ENCODE measurements at places on chromosomes 7 and 10.

- DNase-seq = no peak
Measured at GRCh38 chr7:112929421-112929820, 139.2 kb upstream of the TMEM168 start.

GRCh38 chr10:112768121-112768520, 181.9 kb upstream of the TCF7L2 start:
- DNase-seq = no peak

- DNase-seq = no peak
Measured at GRCh38 chr7:40474790-40475680, 340.2 kb downstream of the SUGCT start.

DNA sequence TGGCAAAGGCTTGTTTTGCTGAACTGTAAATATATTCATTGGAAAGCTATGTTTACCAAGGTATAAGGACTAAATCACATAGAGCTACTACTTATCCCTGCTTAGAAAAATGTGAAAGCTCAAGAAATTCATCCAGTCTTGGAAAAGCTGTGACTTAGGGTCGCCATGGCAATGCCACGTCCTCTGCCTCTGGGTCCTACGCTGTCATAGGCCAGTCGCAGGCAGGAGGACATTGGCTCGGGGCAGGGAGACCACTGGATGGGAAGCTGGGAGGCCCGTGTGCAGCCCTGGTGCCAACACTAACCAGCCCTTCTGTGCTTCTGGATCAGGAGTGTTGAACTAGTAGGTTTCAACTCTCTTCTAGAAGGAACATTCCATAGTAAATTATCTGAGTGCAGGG, 67.3 kb upstream of the PDZD8 start:
- DNase-seq = no peak

- no peak for DNase-seq
Measured at GRCh38 chr7:25544254-25544653, 316.0 kb upstream of the NPVF start.

- no peak for DNase-seq
Measured at GRCh38 chr10:7596356-7596755, 70.4 kb downstream of the ITIH5 start.

GRCh38 chr10:101567165-101568006, 20.7 kb downstream of the POLL start:
- DNase-seq = no peak

GRCh38 chr7:81638198-81638597, 131.6 kb downstream of the HGF start:
- DNase-seq = no peak

- DNase-seq = peak; percentile 27
Measured at GRCh38 chr10:74213571-74214162, 62.6 kb downstream of the ADK start.

DNA sequence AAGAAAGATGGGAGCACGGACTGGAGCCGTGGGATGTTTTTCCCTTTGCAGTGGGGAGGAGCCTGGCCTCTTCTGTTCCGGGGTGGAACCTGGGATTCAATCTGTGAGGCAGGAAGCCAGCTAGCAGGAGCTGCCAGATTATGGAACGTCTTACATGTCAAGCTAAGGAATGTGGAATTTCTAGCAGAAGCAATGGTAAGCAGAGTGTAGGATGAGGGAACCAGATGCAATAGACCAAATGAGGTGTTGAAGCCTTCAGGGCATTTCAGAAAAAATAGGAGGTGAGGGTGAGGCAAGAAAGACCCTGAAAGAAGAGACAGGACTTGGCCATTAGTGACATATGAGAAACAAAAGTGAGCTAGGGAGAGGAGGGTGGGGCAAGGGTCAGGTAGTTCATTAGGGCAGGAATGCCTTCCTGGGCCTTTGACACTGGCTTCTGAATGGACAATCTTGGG, 105.5 kb downstream of the CHN2 start:
- DNase-seq = no peak

DNA sequence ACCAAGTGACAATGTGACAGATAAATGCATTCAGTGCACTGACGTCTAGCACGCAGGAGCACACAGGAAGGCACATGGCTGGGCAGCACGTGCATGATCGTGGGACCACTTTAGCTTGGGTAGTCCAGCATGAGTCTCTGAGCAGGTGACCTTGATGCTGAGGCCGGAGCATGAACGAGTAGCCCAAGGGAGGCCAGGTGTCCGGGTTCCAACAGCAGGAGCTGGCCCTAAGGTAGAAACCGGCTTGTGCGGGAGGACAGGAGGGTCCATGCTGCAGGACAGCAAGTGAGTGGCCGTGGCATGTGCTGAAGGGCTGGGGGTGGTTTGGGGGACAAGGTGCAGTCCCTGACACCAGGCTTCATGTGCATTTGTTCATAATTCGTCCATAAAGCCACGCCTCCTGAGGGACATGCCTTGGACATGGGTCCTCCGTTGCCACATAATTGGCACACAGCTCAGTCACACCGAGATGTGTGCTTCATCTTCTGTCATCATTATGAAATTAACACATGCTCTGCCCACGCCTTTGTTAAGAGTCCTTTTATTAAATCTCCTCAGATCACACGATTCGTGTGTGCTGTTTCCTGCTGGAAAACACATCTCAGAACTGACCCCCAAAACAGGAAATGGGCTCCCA, 3.1 kb upstream of the STK32C start:
- DNase-seq = peak; percentile 28

DNA sequence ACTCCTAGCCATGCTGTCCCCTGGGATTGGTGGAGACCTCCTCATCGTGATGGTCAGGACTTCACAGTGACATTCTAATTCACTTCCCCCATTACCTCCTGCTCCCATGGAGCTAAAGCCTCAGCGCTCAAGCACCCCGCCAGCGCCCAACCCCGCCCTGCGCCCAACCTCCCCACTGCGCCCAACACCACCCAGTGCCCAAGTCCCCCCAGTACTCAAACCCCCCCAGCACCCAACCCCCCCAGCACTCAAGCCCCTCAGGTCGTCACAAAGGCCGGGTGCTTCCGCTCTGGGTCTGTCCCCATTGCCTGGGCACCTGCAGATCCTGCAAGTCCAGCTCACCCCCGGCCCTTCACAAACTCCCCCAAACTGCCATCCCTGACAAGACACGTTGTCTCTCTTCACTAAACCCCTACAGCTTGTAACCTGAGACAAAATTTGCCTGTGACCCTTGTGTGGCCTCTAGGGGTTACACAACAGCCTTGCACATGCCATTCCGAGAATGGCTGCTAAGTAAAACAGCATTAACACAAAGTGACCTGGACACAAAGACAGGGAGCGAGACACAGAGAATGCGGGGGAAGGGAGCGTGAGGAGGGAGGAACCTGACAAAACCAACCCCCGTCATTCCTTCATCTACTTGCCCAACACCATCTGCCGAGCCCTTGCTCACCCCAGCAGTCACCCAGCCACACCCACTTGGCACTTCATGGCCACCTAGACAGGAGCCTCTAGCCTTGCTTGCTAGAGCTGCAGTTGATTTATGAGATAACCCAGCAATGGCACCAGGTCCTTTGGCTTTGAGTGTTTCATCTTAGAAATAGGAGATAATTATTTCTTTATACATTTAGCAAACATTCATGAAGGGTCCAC, 107.8 kb downstream of the ADARB2 start:
- DNase-seq = no peak

- DNase-seq = no peak
Measured at GRCh38 chr7:70703785-70704184, 428.2 kb upstream of the GALNT17 start.

DNA sequence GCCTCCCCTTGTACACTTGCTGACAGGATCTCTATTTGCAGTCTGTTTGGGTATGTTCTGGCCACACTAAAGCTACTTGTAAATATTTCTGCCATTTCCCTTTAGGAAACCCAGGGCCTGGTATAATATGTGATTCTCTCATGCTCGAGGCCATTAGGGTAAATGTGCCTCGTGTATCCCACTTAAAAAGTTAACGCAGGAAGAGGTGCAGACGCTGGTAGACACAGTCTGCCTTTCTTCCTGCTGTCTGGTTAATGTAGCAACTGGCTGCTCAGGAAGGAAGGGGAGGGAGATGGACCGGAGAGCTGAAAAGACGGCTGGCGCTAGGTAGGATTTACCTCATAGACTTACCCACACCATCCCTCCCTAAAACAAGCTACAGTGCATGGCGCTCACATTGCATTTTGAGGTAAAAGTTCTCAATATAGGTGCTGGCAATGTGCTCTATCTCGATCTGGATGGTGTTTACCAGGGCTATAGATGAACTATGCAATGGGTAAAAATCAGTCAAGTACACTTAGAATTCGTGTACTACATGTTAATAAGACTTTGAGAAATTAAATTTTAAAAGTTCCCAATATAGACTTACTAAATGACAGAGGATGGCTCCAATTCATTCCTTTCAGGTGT, 125.9 kb downstream of the JAZF1 start:
- no peak for DNase-seq

- no peak for DNase-seq
Measured at GRCh38 chr7:99095698-99096097, 48.2 kb downstream of the SMURF1 start.

- DNase-seq = no peak
Measured at GRCh38 chr10:70847659-70848360, 32.1 kb downstream of the SGPL1 start.

DNA sequence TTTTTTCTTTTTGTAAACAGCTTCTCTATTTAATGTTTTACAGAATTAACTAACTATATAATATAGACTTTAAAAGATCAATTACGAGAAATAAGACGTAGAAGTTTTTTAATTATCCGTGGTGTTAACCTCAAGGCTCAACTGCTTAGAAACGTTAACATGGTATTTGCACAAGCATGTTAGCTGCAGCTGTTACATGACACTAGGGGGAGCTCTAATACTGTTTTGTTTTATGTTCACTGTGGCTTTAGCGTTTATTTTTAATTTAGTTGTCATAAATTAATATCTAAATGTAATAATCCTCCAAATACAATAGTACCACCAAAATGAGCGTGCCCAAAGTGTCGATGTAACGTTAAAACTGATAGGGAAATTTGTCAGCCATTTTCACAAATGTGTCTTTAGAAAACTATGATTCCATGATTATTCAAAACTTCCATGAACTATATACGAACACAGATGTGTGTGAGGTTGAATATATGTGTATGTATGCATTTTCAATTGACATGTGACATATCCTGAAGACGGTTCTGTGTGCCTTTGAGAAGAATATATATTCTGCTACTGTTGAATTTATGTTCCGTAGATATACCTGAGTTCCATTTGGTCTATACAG, 828.8 kb upstream of the MBL2 start:
- peak; percentile 8 for DNase-seq

GRCh38 chr10:49257154-49257553, 41.8 kb upstream of the C10orf71 start:
- DNase-seq = peak; percentile 70

DNA sequence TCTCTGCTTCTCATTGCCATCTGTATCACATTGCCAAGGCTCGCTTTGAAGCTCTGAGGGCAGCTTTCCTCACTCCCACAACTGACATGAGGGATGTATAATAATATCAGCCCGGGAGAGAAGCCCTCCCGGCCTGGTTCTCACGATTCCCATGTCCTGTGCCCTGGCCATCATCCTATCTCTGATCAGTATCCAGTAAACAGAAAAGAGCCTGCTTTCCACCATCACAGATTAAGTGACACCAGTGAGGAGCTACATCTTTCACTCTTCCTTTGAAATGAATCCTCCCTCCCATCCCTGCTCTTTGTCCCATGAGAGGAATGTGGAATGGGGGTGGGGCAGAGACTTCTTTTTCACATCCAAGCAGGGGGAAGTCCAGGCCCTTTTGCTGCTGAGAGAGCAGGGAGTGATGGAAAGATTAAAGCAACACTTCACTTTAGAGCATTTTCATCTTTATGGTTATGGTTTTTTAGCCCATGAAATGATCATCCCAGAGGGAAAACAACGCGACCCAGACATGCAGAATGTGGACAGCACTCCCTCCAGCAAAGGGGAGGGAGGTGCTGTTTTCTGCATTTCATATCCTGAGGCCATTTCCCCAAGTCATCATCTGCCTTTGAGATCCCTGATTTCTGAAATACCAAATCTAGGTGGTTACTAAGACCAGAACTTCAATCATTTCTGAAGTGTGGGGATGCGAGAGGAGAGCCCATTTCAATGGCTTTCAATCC, 84.6 kb upstream of the LYZL1 start:
- no peak for DNase-seq

DNA sequence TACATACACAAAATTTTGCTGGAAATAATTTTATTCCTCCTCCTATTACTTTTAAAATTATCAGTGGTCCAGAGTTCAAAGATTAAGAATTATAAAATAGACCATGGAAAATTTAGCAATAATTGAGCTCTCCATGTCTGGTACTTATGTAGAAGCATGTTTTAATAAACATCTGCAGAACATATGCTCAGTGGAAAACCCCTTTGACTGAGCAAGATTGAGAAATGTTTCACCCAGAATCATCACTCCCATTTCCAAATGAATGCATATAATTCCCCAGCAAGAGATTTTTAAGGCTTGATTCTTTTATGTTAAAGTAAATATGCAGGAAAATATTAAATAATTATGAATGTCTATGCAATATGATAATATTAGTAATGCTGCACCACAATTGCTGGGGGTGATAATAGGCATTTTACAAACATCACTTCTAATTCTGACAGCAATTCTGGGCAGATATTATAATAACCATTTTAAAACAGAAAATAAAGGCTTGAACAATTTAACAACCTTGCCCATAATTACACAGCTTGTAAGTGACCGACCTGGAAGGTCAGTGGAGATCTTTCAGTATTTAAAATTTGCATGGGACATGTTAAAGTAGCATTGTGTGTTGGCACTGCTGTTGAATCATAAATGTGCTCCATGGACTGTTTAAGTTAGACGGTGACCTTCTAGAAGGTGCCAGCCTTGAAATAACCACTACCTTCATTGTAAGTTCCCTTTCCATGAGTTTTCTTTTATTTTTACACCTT, 45.6 kb upstream of the TES start:
- peak; percentile 75 for DNase-seq

- peak; percentile 42 for DNase-seq
Measured at GRCh38 chr7:92461027-92462003, 14.0 kb downstream of the GATAD1 start.

DNA sequence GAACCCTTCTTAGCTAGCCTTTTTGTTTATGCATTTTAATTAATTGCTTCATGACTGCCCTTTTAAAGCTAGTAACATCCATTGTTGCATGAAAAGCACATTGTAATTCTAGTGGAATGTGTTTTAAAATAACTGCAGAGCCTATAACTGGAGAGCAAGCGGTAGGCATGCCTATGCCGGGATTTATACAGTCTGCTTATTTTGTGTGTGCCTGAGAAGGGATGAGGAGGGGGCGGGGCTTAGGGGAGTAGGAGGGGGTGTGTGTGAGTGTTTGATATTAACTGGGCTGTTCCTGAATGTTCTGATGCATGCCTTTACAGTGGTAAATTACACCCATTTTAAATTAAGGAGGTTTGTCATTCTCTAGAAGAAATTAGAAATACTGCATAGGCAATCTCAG, 208.1 kb downstream of the TCF7L2 start:
- DNase-seq = no peak

DNA sequence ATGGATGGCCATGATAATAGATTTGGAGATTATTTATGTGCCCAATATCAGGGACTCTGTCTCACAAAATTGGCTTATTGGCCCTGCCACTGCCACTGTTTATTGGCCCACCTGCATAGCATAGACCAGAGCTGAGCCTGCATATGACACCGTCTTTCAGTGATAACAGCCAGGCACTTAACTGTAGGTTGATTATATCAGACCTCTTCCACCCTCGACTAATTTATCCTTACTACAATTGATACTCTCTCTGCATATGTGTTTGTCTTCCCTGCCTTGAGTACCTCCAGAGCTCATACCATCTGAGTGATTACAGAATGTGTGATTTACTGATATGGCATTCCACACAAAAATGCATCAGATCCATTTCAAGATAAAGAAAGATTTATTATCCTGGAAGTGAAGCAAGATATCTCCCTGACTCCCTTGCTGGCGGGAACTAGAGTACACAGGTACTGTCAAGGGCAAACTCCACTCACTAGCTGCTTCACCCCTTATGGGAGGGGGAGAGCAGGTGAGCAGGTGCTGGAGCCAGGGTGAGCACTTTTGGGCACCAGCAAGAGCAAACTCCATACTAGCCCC, 13.1 kb upstream of the SAMD9L start:
- DNase-seq = no peak
